ENCODE measurements at places on chromosomes 3 and 15.

DNA sequence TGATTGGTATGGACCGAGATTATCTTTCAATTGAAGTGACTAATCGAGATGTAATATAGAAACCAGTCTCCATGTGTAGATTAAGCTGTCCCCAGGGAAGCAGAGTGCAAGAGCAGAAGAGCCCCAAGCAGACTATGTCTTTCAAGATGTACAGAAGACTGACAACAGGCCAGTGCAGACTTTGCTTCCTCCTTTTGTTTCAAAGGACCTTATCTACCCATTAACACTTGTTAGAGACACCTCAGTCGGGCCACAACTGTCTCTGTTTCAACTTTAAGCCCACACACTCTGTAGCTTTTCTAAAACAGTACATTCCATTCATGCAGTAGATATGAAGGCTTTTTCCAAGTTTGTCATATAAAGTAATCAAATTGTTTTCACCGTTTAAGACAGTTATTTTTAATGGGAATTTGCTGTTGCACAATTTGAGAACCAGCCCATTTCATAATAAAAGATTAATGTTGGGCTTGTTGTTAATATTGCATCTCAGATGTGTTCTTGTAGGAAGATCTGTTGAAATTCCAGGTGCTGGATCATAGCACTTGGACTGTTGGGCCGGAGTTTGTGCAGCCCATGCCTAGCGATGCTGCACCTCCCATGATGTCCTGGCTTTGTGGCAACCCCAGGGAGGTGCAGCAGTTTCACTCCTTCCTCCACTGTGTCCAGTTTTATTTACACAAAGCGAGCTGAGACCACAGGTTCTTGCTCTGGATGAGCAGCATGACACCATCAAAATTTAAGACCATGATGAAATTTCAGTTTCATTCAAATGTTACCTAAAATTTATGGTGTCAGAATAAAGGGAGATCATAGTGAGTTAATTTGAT, 12.4 kb downstream of the GORASP1 start:
- no peak for DNase-seq

DNA sequence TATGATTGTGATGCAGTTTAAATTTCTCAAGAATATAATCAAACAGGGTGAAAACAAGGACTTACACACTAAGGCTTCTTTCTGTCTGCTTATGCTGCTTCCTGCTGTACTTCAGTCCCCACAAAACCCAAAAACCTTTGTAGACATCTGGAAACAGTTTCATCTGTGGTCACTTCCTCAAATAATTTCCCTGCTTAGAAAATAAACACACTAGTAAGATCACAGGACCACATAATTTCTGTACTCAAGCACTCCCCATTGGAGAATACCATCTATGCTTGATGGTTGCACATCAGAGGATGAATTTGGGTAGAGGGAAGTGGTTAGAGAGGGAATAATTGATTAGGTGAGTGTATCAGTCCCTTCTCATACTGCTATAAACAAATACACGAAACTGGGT, 266.2 kb downstream of the LSAMP start:
- no peak for DNase-seq

DNA sequence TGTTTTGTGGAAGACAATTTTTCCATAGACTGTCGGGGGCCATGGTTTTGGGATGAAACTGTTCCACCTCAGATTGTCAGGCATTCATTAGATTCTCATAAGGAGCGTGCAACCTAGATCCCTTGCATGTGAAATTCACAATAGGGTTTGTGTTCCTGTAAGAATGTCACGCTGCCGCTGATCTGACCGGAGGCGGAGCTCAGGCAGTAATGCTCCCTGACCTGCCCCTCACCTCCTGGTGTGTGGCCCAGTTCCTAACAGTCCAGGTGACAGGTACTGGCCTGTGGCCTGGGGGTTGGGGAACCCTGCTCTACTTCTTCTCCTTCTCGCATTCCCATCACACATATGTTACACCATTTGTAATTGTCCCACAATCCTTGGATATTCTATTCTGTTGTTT, 11.0 kb downstream of the CHRNA7 start:
- no peak for DNase-seq

GRCh38 chr3:118900737-118901525, 133.7 kb downstream of the IGSF11 start:
- DNase-seq, result no peak

GRCh38 chr15:71559098-71559497, 251.3 kb upstream of the NR2E3 start:
- no peak for DNase-seq

- no peak for DNase-seq
Measured at GRCh38 chr3:194689493-194689944, 3.8 kb downstream of the FAM43A start.

DNA sequence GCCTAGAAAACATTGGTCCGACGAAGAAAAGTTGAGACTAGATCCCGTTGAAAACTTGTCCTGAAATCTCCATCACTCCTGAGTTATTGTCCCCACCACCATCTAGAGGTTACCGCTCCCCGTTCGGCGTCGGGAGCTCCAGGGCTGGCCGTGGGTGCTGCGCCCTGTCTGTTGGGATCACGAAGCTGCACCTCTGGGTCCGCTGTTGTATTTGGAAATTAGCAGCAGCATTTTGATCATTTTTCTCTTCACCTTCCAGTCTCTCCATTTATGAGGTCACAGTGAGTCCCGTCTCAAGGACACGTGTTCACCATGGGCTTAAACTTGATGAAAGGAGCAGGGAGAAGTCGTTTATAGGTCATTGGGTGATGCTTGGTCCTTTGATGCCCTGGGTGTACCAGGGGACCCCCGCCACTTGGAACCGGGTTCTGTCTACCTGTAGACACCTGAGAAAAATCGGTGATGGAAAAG, 565 bp downstream of the MANF start:
- DNase-seq, result no peak

- no peak for DNase-seq
Measured at GRCh38 chr3:124674336-124674735, 55.9 kb upstream of the UMPS start.

GRCh38 chr3:129371041-129371826, 57.2 kb downstream of the EFCAB12 start:
- no peak for DNase-seq

DNA sequence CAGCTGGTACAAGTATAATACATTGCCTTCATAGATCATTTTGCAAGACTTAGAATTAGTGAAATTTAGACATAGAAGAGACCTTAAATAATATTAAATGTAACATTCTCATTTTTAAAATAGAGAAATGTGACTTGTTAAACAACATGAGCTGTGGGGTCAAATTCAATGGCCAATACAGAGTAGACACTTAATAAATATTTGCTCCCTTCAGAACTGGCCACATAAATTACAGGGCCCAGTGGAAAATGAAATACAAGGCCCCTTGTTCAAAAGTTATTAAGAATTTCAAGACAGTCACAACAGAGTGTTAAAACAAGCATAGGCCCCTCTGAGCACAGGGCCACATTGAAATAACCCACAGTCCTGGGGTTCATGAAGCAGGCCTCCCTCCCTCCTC, 58.1 kb upstream of the PHLDB2 start:
- DNase-seq, result no peak

- no peak for DNase-seq
Measured at GRCh38 chr15:100909565-100909964, 9.6 kb upstream of the LRRK1 start.

DNA sequence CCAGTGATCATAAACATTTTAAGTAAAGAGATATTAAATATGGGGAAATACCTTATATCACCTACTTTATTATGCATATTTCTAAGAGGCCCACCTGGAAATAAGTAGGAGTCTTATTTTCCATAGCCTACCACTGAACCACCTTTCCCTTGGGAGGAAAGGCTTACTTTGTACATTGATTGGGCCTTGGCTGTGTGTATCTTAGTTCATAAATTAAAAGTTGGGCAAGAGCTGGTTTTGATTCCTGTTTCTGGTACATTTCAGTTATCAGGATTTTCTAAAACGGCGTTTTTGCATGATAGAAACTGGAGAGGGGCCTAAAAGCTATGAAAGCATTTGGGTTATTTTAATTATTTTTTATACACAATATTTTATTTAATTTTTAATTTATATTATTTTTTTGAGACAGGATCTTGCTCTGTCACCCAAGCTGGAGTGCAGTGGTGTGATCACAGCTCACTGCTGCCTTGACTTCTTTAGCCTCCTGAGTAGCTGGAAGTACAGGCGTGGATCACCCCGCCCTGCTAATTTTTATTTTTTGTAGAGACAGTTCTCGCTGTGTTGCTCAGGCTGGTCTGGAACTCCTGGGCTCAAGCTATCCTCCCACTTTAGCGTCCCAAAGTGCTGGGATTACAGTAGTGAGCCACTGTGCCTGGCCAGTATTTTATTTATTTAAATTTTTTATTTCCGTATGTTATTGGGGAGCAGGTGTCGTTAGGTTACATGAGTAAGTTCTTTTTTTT, 2.6 kb downstream of the GMPS start:
- DNase-seq, result no peak
